Aorta (tissue), 5 donors: ENCODE measurements at places on chromosomes 13 and 19. TPM values are rescaled to one million over a fixed set of nuclear protein-coding genes. Genes with fewer than 3 reads are reported as not detected.

FGF21 gene
- not detected for total RNA-seq

- DNase-seq, result no peak
Measured at GRCh38 chr19:48044561-48044960, 682 bp upstream of the CABP5 start.

GRCh38 chr19:54525636-54526035 lies 23.0 kb downstream of the LAIR2 start:
- no peak for DNase-seq

- DNase-seq, result no peak
Measured at GRCh38 chr19:16892436-16892835, 3.6 kb downstream of the F2RL3 start.

GRCh38 chr13:77514336-77514726 lies 21.2 kb upstream of the SCEL start:
- DNase-seq, result no peak

PRR22 gene
- total RNA-seq, result 1.4 TPM

GRCh38 chr19:5330307-5330720 lies 10.3 kb downstream of the PTPRS start:
- DNase-seq, result no peak
